ACHN (cell line): ENCODE measurements at places on chromosomes 13 and 19.
A peak's percentile ranks its signal among the peaks of the same experiment; 100 is the strongest.

DNA sequence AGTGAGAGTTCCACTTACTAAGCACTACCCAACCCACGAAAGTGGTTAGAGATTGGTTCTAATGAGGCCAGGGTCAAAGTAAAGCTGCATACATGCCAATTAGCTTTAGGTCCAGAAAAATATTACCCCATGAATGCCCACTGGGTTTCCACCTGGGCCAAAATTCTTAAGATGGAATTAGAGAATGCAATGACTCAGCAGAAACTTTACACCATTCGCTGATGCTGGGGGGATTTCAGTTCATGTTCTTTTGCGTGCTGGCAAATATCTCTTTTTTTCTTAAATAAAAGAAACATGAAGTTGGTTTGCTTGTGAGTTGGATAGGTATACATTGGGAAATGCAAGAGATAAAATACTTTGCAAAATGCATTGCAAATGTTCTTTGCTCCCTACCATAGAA, 715.3 kb upstream of the MIR17HG start:
- no peak for DNase-seq

- peak; percentile 71 for DNase-seq
These were observed 5.8 kb downstream of the PCDH9 start for GRCh38 chr13:67224148-67224846.

DNA sequence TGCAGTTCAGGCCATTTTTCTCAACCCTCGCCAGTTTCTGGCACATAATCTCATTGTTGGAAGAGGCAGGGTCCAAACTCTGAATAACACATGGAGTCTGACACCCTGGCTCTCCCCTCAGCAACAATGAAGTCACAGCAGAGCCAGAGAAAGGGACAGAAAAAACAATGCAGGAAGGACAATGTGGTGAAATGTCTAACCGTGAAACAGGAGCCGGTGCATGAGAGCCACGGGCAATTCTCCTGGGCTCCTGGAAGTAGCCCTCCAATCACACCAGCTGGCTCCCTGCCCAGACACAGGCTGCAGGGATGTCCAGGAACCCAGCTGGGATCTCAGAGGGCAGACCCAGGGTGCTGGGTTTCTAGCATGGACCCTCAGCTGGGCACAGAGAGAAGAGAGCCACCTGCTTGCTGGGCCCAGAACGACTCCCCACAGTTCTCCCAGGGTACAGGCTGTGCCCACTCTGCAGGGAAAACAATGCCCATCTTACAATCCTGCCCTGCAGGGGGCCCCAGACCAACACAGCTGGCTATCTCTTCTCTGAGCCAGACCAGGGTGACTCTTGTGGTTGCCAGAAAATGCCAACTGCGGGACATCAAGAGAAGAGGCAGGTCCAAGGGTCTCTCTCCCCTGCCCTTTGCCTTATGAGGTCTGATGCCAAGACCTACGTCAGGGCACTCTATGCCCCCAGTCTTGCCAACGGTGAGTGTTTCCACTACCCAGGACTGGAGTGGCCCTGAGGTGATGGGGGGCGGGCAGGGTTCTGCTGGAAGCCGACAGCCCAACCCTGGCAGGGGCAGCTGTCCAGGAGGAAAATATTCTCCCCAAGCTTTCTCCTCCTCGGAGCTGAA, 64.5 kb downstream of the CEBPG start:
- no peak for DNase-seq

GRCh38 chr19:15448778-15449619, 757 bp downstream of the WIZ start:
- DNase-seq, result no peak

GRCh38 chr13:77599351-77599750, 63.8 kb downstream of the SCEL start:
- DNase-seq, result no peak

DNA sequence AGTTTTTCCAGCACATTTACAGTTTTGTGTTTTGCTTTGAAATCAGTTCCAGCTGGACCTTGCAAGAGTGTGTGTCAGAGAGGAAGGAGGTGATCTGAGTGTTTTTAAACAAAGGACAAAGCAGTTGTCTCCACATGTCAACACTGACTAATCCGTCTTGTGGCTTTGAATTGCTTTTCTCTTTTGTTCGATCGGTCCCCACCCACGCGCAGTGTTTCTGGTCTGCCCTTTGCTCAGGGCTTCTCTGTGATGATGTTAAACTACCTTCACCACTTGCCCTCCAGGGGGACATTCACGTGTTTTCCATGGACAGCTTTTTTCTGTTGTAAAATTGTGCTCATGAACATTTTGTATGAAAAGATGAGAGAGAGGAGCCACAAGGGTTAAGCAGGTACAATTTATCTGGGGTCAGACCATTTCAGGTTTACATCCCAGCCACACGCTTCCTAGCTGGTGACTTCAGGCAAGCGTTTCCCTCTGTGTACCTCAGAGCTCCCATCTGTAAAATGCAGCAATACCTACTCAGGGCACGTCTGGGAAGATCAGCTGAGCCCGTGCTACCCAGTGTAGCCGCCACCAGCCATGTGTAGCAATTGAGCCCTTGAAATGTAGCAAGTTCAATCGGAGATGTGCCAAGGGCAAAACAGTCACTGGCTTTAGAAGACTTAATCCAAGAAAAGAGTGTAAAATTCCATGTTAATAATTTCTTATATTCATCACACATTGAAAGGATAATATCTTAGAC, 13.5 kb upstream of the PLA2G4C start:
- no peak for DNase-seq
